Tibial nerve (tissue), 4 donors: ENCODE measurements at places on chromosomes 12 and 14.

DNA sequence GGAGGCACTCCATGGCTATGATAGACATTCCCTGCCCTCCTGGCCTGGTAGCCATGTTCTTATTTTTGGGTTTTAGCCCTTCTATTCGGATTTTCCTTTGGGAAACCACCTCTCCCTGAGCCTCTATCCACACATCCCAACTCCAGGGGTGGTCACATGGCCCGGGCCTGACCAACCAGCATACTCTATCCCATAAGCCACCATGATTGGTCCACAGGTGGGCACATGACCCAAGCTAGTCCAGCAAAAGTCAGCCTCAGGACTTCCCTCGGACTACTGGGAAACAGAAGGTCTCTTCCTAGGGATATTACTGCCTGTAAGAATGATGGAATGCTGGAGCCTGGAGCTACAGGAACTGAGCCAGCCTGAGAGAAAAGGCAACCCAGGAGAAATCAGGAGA lies 12.5 kb downstream of the PRIMA1 start:
- H3K36me3 ChIP-seq: no peaks in the 10 kb centered on the region
- H3K4me1 ChIP-seq: no peaks in the 10 kb centered on the region
- peak overlapping the region; percentile 92 for H3K27ac ChIP-seq
- H3K27me3 ChIP-seq: no peaks in the 10 kb centered on the region
- no peak for DNase-seq

GRCh38 chr14:72141084-72141483 lies 208.9 kb downstream of the RGS6 start:
- no peak overlapping the region for H3K27ac ChIP-seq
- H3K36me3 ChIP-seq: no peaks in the 10 kb centered on the region
- H3K27me3 ChIP-seq: no peaks in the 10 kb centered on the region
- H3K4me3 ChIP-seq: no peak overlapping the region

GRCh38 chr12:47814539-47815170 lies 5.0 kb downstream of the HDAC7 start:
- H3K27me3 ChIP-seq: no peaks in the 10 kb centered on the region
- H3K36me3 ChIP-seq: no peaks in the 10 kb centered on the region
- H3K4me3 ChIP-seq: no peak overlapping the region
- peak overlapping the region; percentile 96 for H3K27ac ChIP-seq
- peaks cover 85% of the 10 kb centered on the region for H3K4me1 ChIP-seq

DNA sequence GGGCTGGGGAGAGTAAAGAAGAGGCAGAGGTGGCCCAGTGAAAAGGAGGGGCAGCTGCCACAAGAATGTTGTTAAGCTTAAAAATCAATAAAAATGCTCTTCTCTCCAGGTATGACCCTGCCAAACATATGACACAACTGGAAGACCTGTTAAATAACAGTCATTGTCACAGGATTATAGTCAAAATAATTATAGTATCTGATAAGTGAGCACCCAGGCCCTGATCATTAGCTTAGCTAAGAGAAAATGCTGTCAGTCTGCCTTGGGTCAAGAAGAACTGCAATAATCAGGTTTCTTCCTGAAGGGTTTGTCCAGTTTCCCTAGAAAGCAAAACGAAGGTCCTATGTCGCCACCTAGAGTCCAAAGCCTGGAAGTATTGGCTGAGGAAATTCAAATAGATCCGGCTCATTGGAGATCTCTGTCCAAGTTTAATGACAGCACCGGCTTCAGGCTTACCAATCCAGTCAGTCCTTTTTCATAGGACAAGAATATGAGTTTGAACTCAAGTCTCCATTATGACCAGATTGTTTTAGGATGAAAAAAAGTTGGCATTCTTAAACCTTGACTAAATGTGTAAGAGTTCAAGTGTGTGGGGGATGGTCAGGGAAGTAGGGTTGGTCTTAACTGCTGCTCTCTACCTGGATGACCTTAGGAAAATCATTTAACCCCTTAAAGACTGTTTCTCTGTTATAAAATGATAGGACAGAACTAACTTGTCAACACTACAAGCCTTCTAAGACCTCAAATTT lies 22.5 kb upstream of the NKX2-8 start:
- no peaks in the 10 kb centered on the region for H3K36me3 ChIP-seq
- H3K27ac ChIP-seq: no peak overlapping the region
- no peaks in the 10 kb centered on the region for H3K4me1 ChIP-seq

DNA sequence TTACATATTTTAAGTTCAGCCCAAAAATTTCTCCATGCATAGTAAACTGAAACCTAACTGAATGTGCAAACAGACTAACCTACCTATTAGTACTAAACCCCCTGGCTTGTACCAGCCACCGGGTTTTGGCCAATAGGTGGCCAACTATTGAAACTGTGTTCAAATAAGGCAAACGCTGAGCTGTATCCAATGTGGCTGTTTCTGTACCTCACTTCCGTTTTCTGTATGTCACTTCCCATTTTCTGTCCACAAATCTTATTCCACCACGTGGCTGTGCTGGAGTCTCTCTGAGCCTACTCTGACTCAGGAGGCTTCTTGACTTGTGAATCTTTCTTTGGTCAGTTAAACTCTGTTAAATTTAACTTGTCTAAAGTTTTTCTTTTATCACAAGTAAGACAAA lies 6.0 kb upstream of the FBXO34 start:
- H3K4me1 ChIP-seq: no peaks in the 10 kb centered on the region
- no peaks in the 10 kb centered on the region for H3K36me3 ChIP-seq
- DNase-seq: no peak
- H3K27ac ChIP-seq: no peak overlapping the region
- no peaks in the 10 kb centered on the region for H3K27me3 ChIP-seq
- H3K4me3 ChIP-seq: no peak overlapping the region

- H3K27ac ChIP-seq: no peak overlapping the region
- peaks cover 11% of the 10 kb centered on the region for H3K4me1 ChIP-seq
- no peak for DNase-seq
- H3K27me3 ChIP-seq: no peaks in the 10 kb centered on the region
These were observed 28.4 kb upstream of the BDKRB2 start for GRCh38 chr14:96176275-96176674.

GRCh38 chr12:132454933-132455418 lies 35.0 kb upstream of the FBRSL1 start:
- peaks cover 35% of the 10 kb centered on the region for H3K27me3 ChIP-seq
- H3K27ac ChIP-seq: no peak overlapping the region
- no peaks in the 10 kb centered on the region for H3K36me3 ChIP-seq
- no peak overlapping the region for H3K4me3 ChIP-seq
- DNase-seq: no peak

DNA sequence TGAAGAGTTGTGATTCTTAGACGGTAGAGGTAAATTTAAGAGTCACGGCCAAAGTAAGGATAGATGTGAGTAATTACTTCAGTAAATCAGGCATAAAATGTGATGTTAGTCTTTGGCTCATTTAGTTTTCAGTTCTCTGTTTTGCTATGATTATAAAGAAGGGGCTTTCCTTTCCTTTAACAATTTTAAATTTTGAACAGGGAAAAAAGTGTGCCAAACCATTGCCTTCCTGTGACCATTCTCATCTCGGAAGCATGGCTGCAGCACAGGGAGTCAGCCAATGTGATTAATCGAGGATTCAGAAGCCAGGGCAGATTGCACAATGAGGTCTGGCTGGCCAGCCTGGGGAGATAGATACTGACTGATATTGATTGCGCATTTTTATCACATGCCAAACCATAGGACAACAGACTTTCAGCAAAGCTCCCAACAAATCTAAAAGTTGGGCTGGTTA lies 480.2 kb upstream of the PRICKLE1 start:
- peak; percentile 52 for DNase-seq
- no peaks in the 10 kb centered on the region for H3K4me1 ChIP-seq
- no peaks in the 10 kb centered on the region for H3K36me3 ChIP-seq
- no peaks in the 10 kb centered on the region for H3K27me3 ChIP-seq
- no peak overlapping the region for H3K27ac ChIP-seq
- H3K4me3 ChIP-seq: no peak overlapping the region

- no peak overlapping the region for H3K27ac ChIP-seq
- no peak overlapping the region for H3K4me3 ChIP-seq
- DNase-seq: no peak
These were observed 378.1 kb downstream of the ALG10 start for GRCh38 chr12:34400411-34400881.

DNA sequence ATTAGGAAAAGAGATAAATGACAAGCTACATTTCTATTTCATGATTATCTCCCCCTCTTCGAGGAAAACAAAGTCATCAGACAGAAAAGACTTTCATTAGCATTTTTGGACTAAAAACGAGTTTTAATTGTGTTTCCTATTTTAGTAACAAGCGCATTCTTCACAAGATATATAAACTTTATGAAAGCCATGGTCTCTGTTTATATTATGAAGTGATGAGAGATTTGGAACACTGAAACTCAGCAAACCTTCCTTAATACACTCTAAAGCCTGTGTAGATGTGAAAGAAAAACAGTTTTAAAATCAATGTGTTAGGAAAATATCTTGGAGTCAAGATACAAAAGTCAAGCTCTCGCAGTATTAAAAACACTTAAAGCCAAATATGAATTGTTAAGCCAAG lies 539.1 kb downstream of the LRFN5 start:
- H3K4me3 ChIP-seq: no peak overlapping the region
- H3K4me1 ChIP-seq: no peaks in the 10 kb centered on the region
- no peak for DNase-seq

DNA sequence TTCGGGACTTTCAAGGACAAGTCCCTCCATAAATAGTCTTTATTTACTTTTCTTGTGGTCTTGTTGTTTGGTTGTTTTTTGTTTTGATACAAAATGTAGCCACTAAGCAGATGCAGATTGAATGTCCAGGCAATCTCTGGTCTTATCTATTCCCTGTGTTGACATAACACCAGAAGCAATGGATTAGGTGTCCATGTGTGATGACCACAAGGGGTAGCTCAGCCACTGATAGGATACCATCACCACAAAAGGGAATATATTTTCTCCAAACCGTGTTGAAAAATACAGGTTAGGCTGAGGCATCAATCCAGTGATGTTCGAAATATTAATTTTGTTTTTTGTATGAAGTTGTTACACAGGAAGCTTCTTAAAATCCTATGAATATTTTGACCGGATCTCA lies 196.3 kb downstream of the EPS8 start:
- no peak overlapping the region for H3K4me3 ChIP-seq
- no peak for DNase-seq
